ENCODE measurements at places on chromosomes 6 and 20.
A peak's percentile ranks its signal among the peaks of the same experiment; 100 is the strongest.

DNA sequence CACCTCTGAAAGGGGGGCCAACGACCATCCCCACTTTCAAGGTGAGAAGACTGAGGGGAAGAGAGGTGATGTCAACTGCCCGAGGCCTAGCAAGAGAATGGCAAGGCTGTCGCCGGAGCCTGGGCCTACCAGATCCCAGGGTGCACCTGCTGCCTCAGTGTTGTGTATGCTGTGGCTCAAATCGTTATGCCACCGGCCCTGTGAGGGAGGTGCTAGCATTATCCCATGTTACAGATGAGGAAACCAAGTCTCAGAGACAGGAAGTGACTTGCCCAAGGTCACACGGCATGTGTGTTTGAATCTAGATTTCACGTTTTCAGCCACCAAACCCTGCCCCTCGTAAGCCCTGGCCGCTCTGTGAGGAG, 152.5 kb downstream of the CEBPB start:
- DNase-seq = no peak

GRCh38 chr6:128097009-128097408, 196.2 kb upstream of the THEMIS start:
- no peak for DNase-seq

DNA sequence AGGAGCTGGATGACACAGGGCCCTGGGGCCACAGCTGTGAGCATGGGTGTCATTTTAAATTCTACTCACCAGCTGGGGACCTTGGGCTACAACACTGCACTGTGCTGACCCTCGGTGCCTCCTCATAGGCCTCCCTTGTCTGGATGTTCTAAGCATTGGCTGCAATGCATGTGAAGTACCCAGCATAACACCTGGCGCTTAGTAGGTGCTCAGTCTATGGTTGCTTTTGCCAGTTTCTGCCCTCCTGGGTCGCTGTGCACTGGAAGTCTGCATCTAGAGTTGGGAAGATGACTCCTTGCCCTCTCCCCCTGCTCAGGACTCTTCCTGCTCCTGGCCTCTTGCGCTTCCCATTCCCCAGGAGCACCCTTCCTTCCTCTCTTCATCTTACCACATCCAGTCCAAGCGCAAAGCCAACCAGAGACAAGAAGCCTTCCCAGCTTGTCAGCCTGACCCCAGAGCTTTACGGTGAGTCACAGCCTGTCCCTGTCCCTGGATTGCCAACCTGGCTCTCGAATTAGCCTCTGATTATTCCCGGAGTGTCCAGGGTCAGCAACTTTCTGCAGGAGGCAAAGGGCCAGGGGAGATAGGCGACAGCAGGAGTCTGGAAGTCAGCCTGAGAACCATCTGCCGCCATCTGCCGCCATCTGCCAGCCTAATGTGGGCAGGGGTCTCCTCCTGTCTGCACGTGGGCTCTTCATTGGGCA, 8.8 kb downstream of the SLC13A3 start:
- DNase-seq = no peak

- DNase-seq = no peak
These were observed 105.2 kb upstream of the ASF1A start for GRCh38 chr6:118788702-118789101.

GRCh38 chr6:157471077-157471686, 90.2 kb downstream of the ZDHHC14 start:
- DNase-seq = no peak

DNA sequence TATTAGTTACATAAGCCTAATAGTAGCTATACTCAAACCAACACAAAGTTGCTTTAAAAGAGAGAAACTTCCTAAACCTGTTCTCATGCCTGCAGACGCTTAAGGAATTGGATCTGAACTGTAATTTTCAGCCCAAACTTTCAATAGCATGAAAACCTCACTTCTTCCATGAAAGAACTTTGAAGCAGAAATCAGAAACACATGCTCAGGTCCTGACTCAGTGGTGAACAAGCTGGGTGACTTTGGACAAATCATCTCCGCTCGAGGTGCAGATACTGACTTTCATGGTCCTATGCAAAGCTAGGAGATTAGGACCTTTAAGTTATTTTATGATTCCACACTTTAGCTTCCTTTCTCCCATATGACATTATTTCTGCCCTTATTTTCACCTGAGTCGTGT, 36.5 kb downstream of the NOX3 start:
- DNase-seq = peak; percentile 74

DNA sequence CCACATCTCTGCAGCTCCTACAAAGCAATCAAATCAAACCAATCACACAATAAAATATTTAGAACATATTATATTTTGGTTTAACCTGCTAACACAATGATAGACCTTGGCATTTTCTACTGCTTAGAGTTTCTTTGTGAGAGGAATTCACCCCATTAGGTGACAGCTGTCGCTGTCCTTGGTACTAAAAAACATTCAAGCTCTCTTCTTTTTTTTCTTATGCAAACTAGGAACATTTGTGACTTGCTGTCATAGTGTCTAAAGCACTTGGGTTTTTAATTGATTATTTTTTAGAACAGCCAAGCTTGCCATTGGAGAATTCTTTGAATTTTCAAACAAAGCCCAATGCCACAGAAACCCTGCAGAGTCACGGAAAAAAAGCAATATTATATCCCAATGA, 46.4 kb downstream of the CNR1 start:
- DNase-seq = no peak

DNA sequence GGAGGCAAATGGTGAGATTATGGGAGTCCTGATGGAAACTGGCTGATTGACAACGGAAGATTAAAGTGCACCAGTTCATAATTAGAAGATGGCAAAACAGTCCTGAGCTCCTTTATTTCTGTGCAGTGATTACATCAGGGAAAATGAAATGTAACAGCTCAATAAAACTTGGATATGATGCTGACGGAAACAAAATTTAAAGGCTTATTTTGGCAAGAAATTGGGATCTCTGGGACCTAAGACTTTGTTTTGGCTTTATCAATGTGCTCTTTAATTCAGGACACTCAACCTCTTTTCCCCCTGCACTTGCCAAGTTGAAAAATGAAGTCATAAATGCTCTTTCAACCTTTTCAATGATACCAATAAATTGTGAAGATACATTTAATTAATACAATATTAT, 226.8 kb downstream of the C6orf118 start:
- DNase-seq = no peak

- DNase-seq = no peak
These were observed 208.0 kb upstream of the SASH1 start for GRCh38 chr6:148134592-148134991.

DNA sequence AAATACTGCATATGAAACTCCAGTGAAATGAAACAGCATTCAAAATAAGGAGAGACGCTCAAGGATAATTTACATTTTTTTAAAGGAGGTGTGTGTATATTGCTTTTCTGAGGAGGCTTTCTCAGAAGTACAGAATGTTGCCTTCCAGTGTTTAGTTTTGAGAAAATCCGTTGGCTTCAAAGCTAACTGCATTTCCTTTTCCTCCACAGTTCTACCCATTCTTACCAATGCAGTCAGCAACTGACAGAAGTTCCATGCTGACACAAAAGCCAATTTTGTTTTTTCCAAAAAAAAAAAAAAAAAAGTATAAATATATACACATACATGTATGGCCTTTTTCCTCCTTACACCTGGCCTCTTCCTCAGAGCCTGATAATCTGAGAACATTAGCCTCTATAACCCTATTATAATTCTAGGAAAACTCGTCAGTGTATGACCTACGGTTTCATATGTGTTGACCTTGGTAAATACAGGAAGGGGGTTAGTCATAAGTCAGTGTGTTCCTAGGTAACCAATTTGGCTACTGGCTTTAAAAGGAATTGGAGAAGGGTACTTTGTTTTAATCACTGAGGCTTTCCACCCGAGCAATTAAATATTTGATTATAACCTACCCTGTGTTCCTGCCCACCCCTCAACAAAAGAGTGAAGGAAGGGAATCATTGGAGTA, 24.2 kb downstream of the MGME1 start:
- no peak for DNase-seq

- no peak for DNase-seq
These were observed 147.9 kb downstream of the SOX4 start for GRCh38 chr6:21741221-21742109.
